ENCODE measurements at places on chromosomes 6 and 20.

DNA sequence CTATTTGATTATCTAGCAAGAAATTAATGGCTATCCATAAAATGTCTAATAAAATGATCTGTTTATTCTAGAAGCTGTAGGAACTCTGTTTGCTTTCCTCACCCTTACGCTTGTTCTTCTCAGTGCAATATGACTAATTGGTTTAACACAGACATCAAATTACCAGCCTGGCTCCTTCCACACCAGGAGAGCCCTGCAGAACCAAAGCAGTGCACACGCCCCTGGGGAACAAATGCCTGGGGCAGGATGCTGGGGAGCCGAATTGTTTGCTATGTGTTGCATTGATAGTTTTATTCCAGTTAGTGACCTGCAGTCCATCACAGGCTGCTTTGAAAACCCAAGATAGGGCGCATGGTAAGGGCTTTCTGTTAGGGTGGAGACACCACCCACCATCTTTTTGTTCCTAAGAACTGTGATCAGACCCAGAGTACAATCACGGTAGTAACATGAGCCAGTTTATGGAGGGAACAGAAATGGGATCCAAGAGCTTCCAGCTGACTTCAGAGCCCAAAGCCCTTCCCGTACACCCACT lies 126.4 kb upstream of the CD93 start:
- no peak for DNase-seq

- no peak for DNase-seq
Observed at GRCh38 chr6:155980768-155981079, 525.1 kb upstream of the NOX3 start.

- DNase-seq, result no peak
Observed at GRCh38 chr6:19519941-19520340, 317.2 kb upstream of the ID4 start.

- DNase-seq, result no peak
Observed at GRCh38 chr6:52969359-52969758, 25.7 kb downstream of the GSTA4 start.

GRCh38 chr20:10714236-10714975 lies 40.6 kb upstream of the JAG1 start:
- DNase-seq, result no peak
